ENCODE measurements at places on chromosomes 2 and 18. TPM values are rescaled to one million over a fixed set of nuclear protein-coding genes. Genes with fewer than 3 reads are reported as not detected.

Gene CCDC74A
- 3.3 TPM for total RNA-seq

Gene MRO
- 3.3 TPM for total RNA-seq

Gene SP140
- 6.1 TPM for total RNA-seq

DNA sequence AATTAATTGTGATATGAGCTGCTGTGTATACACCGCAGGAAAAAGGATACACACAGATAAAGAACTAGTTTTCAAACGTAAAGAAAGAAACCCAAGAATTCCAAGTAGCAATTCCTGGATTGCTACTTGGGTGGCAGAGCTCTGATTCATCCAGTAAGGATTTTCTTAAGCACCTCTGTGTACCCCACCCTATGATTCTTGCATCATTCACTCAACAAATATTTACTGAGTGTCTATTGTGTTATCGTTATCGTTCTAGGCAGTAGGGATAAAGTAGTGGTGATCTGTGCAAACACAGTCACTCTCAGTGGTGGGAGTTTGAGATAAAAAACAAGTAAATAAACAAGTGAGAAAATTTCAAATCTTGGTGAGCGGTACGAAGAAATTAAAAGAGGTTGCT, 4.9 kb upstream of the TMEM200C start:
- DNase-seq: no peak

DNA sequence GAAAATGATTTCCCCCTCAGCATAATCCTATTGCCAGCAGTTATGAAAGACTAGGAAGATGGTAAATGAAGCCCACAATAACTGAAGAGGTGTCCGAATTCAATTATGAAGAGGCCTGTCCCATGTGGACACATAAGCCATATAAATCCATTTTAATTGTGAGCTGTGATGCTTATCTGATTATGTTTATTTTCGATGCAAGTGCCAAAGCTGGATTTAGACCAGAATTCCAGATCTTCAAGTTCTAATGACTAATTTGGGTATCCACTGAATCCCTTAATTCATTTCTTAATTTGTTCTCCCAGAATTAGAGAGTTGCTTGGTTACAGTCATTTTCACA, 24.5 kb downstream of the SPATS2L start:
- DNase-seq: no peak

DNA sequence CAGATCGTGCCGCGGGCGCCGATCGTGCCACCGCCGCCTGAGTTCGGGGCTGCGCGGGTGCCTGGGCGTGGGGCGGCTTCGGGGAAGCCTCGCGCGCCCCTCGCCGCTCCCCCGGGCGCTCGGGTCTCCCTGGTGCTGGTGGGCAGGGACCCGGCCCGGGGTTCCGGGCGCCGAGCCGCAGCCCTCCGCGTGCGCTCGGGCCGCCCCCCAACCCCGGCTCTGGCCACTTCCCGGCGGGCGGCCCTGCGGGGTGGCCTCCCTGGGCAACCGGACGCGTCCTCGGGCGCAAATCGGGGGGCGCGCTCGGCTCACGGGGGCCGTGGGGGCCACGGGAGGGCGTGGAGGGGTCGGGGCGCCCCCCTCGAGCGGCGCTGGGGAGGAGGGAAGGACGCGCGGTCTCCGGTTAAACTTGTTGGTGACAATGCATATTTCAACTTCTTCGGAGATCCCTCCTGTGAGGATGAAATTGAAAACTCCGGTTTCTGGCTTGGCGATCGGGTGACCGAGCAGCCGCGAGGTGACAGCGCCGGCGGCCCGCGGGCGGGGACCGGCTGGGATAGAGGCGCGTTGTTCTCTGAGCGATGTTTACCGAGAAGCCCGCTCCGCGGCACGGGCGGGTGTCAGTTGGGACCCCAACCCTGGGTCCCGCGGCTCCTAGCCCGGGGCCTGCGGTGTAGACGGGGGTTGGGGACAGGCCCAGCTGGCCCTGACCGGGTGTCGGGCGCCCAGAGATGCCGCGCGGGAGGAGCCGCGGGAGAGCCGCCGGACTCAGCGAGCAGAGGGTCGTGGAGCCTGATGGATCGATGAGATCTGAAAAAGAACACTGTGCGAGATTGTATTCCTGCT, 676 bp downstream of the SH3BP4 start:
- DNase-seq: no peak

- peak; percentile 67 for DNase-seq
These were observed 11.5 kb downstream of the CFAP65 start for GRCh38 chr2:219029829-219030165.
